ENCODE measurements at places on chromosomes 12 and 14.

GRCh38 chr12:75447691-75448393 lies 32.7 kb upstream of the GLIPR1 start:
- no peak for DNase-seq

GRCh38 chr12:65205886-65206285 lies 36.5 kb downstream of the LEMD3 start:
- DNase-seq, result no peak

DNA sequence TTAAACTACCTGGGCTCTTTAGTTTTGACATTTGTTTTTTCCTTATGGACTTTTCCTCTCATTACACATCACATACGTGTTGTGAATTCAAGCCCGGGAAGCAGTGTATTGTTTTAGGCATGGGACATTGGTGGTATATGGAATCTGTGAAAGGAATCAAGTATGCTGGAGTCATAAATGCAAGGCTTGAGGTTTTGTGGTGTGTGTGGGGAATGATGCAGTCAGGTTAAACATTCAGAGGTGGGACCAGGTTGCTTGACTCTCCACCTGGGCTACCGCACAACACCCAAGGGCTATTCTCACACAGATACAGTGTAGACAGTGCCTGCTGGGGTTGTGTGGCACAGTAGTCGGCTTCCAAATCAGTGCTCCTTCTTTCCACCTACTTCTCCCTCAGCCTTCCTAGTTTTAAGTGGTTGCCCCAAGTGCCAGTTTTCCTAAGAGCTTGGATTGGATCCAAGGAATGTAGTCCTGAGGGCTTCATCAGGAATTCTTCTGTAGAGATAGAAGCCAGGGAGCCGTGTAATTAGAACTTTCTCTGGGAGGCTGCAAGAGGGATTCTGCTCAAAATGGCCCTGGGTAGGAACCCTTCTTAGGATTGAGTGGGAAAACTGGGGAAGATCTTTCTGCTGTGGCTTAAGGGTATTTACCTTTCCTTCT lies 243.7 kb downstream of the C12orf75 start:
- no peak for DNase-seq

DNA sequence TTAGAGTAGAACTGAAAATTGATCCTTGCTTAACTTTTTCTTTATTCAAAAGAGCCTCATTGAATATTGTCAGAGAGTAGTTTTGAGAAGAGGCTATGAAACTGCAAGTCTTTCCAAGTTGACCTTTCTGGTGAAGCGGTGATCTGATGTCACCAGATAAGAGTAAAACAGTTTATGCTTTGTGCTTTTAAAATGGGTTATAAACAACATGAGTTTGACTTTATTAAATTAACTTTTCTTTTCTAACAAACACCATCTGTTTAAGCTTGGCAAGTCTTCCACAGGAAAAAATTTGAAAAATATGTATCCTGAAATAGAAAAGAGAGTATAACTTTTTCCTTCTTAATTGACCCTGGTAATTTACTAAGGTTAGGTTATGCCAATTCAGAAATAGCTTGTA lies 408.7 kb upstream of the NOVA1 start:
- DNase-seq, result no peak

GRCh38 chr14:70999117-70999516 lies 91.9 kb downstream of the PCNX1 start:
- DNase-seq, result no peak

DNA sequence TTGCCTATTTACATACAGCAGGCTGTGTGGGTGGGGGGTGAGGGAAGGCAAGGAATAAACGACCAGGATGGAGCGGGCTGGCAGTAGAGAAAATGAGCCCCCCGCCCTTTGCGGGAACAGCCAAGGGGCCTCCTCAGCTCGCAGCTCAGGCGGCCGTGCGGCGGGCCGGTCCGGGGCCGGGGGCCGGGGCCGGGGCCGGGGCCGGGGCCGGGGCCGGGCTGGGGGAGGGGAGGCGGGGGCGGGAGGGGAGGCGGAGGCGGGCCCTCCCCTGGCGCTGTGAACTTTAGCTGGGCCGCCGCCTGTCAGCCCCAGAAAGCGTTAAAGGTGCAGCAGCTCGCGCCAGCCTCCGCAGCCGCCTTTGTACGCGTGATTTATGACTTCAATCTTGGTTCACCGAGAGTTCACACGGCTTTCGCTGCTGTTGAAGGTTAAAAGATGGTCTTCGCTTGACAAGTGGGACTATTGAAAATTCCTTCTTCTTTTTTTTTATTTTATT lies 28.8 kb downstream of the HOXC4 start:
- no peak for DNase-seq

DNA sequence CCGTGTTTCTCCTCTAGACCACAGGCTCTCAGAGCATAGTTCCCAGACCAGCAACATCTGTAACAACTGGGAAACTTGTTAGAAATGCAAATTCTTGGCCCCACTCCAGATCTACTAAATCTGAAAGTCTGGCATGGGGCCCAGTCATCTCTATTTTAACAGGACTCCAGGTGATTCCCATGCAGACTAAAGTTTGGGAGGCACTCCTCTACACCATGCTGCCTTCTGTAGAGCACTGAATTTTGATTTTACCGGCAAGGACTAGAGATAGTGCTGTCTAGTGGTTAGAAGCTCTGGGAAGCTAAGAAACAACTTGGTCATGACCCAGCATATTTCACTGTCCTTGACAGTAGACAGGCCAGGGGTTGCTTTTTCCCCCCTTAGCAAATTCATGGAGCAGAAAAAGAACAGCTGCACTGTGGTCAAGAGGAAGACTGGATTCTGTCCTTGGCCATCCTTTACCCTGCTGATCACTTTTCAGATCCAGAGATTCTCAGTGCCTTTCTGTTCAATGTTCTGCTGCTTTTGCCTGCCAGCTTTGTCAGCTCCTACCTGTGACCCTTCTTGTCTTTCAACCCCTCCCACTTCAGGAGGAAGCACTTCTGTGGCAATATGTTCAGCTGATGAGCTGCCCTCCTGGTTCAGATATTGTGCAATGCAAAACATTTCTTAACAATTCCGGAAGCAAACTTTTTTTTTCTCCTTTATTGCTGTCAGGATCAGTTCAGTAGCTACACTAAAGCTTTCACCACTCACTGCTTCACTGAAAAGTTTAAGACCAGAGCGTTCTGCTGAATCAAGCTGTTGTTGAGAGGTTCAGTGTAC lies 133.8 kb upstream of the NUDT4 start:
- no peak for DNase-seq

GRCh38 chr12:57090490-57090889 lies 1.6 kb downstream of the NAB2 start:
- no peak for DNase-seq

GRCh38 chr12:116524964-116525379 lies 34.2 kb upstream of the MAP1LC3B2 start:
- no peak for DNase-seq

GRCh38 chr12:88590851-88591250 lies 10.6 kb upstream of the KITLG start:
- no peak for DNase-seq

DNA sequence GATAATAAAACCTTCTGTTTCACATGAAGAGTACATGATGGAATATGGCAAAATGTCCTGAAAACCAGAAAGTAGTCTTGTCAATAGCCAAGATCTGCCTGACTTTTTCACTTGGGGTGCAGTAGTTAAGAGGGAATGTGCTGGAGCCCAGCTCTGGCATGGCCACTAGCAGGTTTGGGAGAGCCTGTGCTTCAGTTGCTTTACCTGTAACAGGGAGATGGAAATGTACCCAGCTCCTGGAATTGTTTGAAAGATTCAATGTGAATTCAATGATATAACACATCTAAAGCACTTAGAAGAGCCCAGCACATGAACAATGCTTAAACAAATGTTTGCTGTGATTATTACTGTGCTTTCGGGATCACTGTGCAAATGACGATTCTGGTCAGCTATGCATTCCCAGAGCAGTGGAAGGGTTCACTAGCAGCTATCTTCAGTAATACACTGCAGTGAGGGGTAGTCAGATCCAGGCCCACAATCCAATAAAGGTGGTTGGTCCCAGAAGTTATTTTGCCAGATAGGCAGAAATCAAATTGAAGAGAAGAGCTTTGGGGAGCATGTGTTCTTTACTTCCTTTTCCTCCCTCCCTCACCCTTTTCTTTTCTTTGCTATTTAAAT lies 224.9 kb downstream of the APAF1 start:
- DNase-seq, result no peak

GRCh38 chr12:124722878-124723277 lies 140.8 kb downstream of the SCARB1 start:
- no peak for DNase-seq

DNA sequence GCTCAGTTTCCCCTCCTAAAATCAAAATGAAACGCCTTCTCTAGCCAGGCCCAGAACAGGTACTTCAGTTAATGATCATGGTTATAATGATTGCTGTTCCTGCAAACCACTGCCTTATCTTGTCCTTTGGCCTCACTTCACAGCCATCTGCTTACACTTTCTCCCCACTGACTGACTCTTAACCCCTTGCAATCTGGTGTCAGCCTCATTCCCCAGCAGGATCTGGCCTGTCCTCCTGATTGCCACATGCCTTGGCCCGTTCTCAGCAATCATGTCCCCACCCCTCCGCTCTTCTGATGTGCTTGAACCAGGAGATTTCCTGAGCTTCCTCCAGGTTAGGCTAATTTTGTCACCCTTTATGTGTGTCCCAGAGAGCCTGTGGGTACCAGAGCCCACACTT lies 64.5 kb downstream of the KCNA1 start:
- no peak for DNase-seq

- no peak for DNase-seq
These were observed 390.0 kb downstream of the EGLN3 start for GRCh38 chr14:33560718-33561431.

DNA sequence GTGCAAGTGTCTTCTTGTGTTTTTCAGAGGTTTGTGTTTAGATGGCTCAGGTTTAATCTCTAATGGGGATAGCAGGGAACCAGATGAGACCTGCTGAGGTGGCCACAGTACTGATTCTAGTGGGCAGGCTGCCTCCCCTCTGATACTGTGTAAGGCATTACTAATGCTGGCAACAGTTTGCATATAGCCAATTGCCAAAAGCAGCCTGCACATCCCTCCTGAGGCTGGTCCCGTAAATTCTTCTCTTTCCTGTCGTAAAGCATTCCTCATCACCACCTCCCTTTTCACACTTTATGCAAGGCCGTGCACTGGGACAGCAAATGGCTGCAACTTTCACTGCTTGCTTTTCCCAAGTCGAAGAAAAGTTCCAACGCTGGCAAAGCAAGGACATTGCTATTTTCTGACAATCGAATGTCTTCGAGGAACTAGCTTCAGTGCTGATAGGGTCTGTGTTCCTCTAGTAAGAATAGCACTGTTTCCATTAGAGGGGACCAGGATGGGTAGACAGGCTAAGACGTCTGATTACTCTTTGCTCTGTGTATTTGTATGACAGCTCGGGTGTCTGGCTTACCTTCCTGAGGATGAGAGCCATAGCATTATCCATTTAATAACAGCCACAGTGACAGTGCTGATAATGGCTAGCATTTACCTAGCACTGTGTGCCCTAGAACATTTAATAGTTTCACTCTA lies 178.2 kb upstream of the HIF1A start:
- DNase-seq, result no peak

- no peak for DNase-seq
These were observed 490.9 kb downstream of the FLRT2 start for GRCh38 chr14:86020841-86021240.

- DNase-seq, result no peak
These were observed 105.4 kb upstream of the MED13L start for GRCh38 chr12:116382686-116383530.

- DNase-seq, result no peak
These were observed 18.5 kb downstream of the ZBTB42 start for GRCh38 chr14:104819361-104819781.

DNA sequence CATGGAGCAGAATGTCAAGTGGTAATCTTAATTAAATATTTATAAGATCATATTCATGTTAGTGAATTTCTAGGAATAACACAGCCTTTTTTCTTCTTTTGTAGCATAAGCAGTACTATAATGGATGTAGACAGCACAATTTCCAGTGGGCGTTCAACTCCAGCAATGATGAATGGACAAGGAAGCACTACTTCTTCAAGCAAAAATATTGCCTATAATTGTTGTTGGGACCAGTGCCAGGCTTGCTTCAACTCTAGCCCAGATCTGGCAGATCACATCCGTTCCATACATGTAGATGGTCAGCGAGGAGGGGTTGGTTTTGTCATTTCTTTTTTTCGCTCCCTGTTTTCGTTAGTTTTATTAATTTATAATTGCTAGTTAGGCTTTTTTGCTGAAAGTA lies 23.1 kb downstream of the AEBP2 start:
- DNase-seq, result no peak

DNA sequence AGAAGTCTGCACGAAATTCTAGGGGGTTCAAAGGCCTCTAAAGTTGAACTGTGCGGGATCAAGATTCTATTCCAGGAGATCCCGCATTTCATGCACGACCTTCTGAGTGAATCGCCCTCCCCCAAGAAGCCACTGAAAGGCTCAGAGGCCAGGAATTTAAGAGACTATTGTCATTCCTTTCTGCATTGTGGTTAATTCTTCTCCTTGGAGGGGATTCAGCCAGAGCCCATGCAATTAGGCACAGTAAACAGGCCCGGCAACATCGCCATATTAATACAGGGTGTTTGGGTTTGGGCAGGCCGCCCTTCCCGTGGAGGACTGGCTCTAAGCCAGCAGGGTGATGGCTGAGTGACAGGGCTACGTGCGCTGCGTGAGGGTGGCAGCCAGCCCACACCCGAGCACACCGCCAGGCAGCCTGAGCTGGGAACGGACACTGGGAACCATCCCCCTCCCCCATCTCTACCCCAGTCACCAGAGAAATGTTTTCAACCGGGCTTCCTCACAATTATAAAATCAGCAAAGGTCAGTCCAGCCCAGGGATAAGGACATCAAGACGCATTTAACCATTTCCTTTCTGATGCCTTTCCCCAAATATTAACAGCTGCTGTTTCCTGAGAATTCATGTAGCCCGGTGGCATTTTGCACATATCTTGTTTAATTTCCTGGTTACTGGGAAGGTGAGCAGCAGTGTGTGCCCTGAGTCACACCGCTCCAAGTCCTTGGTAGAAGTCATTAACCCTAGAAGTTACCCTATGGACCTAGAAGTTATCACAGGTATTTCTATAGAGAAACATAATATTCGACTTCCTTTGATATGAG lies 12.5 kb downstream of the EGLN3 start:
- no peak for DNase-seq

GRCh38 chr12:118189741-118190191 lies 53.8 kb downstream of the PEBP1 start:
- no peak for DNase-seq

GRCh38 chr12:77943466-77943865 lies 112.8 kb downstream of the NAV3 start:
- no peak for DNase-seq

DNA sequence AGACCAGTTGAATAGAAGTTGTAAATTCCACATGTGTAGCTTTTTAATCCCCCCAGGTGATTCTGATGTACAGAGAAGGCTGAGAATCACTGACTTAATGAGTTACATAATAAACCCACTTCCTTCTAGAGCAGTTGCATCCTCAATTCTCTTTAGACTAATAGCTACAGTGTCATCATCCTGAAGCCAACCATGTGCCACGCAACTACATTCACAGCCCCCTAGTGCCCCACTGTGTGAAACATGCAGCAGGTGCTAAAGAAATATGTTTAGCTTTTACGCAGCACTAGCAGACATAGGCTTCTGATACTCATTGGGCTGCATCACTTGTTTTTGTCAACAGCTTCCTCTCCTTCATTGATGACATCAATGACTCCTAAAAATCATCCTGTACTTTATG lies 1168.3 kb downstream of the BCL11B start:
- DNase-seq, result no peak
